ENCODE measurements at places on chromosomes 4 and X.

- DNase-seq = no peak
Observed at GRCh38 chr4:26127851-26128337, 192.9 kb upstream of the RBPJ start.

DNA sequence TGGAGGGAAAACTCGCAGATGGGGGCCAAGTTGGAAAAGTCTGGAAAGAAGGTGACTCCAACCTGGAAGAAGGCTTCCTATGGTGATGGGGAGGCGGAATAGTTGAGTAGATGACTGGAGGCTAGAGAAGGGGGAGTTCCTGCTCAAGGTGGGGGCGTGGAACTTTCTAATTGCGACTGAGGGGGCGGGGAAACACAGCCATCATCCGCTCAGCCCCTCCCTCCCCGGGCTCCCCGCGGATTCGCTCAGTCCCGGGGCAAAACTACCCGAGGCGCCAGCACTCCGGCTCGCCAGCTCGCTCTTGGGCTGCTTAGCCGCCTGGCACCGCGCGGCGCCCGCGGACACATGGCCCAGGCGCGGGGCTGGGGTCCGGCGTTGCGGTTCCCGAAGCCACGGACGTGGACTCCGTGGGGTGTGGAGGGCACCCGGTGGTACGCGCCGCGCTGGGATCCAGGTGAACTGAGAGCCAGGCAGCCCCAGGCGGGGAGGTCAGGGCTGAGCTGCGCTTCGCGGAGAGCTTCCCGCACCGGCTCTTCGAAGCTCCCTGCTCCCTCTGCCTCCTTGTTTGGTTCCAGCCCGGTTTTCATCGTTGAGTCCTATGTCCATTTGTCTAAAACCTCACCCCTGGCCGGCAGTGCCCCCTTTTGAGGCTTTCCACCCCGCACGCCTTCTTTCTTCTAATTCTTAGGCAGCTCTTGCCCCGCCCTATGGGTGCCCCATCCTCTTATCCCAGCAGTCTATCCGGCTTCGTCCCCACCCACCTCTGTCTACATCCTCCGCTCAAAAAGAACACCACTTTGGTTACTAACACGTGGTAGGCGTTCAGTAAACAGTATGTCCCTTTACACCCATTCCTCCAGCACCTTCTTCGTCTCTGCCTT is 38.9 kb downstream of the STARD8 start:
- no peak for DNase-seq

GRCh38 chr4:38466401-38466800 is 197.6 kb upstream of the KLF3 start:
- no peak for DNase-seq

DNA sequence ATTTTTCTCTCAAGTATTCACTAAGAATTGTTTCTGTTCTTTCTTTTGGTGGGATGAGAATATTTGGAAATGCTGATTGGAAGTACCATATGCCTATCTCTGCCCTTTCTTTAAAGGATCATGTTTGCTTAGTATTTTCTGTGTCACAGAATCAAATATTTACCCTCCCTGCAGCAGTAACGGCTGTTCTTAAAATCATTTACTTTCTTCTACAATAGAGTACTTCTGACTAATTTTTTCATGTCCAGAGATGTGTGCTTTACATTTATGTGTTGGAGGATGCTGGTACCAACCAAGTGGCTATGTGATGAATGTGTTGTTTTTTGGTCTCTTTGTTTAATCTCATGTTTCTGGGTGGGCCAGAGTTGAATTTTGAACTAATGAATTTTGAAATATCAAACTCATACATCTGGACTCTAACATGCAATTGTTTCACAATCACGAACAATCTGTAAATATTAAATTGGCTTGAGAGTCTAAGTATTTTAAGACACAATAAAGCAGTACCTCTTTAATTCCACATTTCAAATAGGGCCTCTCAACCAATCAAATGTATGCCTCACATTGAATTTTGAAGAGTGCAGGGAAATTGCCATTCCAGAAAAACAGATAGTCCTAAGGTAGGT is 59.4 kb upstream of the ARSJ start:
- no peak for DNase-seq

DNA sequence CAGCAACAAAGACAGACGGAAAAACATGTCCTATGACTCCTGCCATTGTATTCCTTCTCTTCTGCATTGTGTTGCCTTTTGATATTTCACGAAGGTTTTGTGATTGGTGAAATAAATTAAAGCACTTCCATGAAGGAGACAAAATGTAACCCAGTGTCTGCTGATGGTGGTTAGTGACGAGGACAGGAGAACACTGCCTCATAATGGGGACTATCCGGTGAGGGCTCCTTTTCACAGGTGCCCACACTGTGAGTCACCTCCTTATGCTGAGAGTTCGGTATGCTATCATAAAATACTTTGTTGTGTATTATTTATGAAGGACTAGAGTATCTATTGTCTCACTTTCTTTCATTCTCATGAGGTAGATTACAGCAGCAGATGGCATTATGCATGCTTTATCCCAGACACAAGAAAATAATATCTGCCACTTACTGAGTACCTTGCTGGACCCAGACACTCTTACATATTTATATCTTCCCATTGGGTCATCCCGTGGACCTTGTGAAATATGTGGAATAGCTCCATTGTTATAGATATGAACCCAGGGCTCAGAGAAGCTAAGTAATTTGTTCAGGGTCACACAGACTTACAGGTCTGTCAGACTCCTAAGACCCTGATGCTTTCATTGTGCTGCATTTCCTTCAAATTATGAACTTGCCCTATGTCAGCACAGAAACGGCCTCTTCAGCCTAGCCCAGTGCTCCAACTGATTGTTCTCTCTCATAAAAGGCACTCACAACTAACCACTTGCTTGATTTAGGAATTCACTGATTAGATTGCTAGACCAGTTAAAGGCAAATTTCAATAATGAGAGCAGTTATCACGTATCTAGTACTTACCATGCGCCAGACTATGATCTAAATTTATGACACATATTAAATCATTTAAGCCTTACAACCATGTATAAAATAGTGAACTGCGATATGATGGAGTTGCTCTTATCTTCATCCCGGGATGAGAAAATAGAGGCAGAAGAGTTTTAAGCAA is 31.2 kb downstream of the PLS3 start:
- no peak for DNase-seq

GRCh38 chrX:72107841-72108595 is 23.7 kb downstream of the RTL5 start:
- no peak for DNase-seq

DNA sequence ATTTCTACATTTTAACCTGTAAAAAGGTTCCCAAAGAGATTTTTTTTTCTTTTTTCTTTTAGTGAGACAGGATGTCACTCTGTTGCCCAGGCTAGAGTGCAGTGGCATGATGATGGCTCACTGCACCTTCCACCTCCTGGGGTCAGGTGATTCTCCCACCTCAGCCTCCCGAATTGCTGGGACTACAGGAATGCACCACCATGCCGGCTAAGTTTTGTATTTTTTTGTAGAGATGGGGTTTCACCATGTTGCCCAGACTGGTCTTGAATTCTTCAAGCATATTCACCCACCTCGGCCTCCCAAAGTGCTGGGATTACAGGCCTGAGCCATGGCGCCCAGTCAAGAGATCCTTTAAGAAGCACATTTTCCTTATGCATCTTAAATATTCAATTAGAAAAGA is 12.6 kb downstream of the RHOH start:
- no peak for DNase-seq

All from CD4-positive, alpha-beta memory T cell (primary cell).